ENCODE measurements at places on chromosomes 5 and 9. TPM values are rescaled to one million over a fixed set of nuclear protein-coding genes. Genes with fewer than 3 reads are reported as not detected.

DNA sequence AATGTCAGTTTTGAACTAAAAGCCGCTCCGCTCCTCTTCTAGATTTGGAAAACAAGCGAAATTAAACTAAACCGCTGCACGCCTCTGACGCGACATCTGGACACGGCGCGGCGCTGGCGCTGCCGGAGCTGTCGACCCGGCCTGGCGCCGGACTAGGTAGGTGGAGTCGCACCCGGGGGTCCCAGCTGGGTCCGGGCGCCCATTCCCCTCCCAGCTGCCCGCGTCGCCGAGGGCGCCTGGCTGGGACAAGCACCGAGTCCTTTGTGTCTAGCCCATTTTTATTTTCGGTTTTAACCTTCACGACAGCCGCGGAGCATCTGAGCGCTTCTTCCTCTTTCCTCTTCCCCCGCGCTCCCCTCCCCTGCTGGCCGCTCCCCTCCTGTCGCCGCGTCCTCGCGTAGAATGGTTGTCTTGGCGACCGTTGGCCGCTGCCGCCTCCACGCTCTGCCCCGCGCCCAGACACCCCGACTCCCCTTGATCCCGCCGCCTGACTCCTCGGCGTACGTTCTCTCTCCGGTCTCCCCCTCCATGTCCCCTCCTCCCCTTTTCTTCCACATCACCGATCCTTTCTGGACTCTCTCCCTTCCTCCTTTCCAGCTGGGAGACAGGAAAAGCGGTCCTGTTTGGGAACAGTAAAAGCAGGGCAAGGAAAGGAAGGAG, 545 bp downstream of the CDKN2B-AS1 start:
- no peaks in the 10 kb centered on the region for H3K27me3 ChIP-seq
- no peak overlapping the region for H3K27ac ChIP-seq
- H3K4me3 ChIP-seq: no peak overlapping the region
- no peaks in the 10 kb centered on the region for H3K36me3 ChIP-seq
- no peaks in the 10 kb centered on the region for H3K4me1 ChIP-seq

- DNase-seq: no peak
- H3K4me3 ChIP-seq: no peak overlapping the region
- H3K27me3 ChIP-seq: no peaks in the 10 kb centered on the region
- H3K27ac ChIP-seq: no peak overlapping the region
Observed at GRCh38 chr5:81805086-81805485, 54.2 kb upstream of the SSBP2 start.

Gene SHOC1
- 0.10 TPM for total RNA-seq

DNA sequence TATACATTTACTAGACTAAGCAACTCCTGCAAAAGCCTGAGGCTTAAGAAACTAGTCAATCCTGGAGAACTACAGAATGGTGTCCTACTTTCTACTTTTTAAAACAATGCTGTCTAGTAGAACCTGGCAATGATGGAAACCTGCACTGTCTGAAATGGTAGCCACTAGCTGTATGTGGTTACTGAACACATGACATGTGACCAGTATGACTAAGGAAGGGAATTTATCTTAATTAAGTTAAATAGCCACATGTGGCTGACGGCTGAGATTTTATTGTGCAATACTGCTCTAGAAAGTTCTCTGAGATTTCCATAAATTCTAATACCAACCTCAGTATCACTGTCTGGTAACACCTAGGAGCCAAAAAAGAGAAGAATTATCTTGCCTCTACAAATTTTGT, 44.9 kb upstream of the RAPGEF6 start:
- no peak for DNase-seq
- no peaks in the 10 kb centered on the region for H3K4me1 ChIP-seq
- no peak overlapping the region for H3K4me3 ChIP-seq
- no peak overlapping the region for H3K27ac ChIP-seq
- H3K27me3 ChIP-seq: no peaks in the 10 kb centered on the region

DNA sequence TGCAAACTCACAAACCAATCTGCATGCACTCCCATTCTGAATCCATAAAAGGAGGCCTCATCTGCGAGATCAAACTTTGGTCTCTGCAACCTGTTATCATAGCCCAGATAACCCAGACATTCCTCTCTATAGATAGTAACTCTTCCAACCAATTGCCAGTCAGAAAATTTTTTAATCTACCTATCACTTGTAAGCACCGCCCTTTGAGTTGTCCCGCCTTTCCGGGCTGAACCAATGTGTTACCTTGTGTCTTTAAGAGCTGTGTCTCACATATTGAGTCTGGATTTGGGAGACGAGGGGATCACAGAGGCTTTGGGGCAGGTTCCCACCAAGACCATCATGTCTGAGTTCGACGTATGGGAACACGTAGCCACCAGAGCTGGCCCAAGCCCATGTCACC, 91.1 kb upstream of the PPP1R26 start:
- H3K36me3 ChIP-seq: no peaks in the 10 kb centered on the region
- no peaks in the 10 kb centered on the region for H3K4me1 ChIP-seq

Gene RGS7BP
- not detected for total RNA-seq

All from Panc1 (cell line).